ENCODE measurements at places on chromosomes 5 and 9.
A peak's percentile ranks its signal among the peaks of the same experiment; 100 is the strongest.

- ATAC-seq, result peak; percentile 74
Measured at GRCh38 chr9:95516734-95517558, at the start of gene PTCH1. Gene PTCH1 (minus strand): TSS chr9:95516971.

GRCh38 chr5:19928562-19929421 is 59.2 kb downstream of the CDH18 start:
- ATAC-seq, result peak; percentile 87

GRCh38 chr9:114409103-114409780 is 21.5 kb upstream of the AKNA start:
- no peak for ATAC-seq

DNA sequence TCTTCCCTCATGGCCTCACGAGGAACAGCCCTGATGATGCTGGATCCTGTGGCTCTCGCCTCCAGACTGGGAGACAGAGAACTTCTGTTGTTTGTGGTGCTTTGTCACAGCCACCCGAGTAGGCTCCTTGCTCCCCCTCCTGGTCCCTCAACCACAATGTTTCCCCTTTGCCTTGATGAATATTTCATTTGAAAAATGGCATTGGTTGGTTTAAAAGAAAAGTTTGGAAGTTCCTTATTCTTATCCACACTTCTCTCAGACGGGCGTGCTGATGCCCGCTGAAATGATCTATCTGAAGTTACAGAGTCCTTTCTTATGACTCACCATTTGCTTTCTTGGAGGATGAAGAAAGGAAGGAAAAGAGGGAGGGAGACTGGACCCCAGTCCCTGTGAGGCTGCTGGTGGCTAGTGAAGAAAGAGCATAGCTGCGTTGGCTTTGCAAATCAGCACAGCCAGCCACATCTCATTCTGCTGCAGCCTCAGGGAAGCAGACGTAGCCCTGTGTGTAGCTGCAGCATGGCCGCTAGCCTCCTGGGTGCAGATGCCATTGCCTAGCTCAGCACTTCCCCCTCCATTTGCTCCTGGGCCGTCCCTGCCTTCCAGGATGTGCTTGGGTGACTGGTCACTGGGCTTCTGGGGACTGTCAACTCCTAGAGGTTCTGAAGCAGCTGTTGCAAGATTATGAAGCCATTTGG is 185.9 kb downstream of the ERCC6L2 start:
- peak; percentile 89 for ATAC-seq
